ENCODE measurements at places on chromosomes 1 and 21. TPM values are rescaled to one million over a fixed set of nuclear protein-coding genes. Genes with fewer than 3 reads are reported as not detected.

FMO1 gene
- total RNA-seq = not detected

NUP210L gene
- not detected for total RNA-seq

IRF6 gene
- total RNA-seq = 3.1 TPM

ADAMTS1 gene
- 28.4 TPM for total RNA-seq

AK5 gene
- 8.0 TPM for total RNA-seq

AIDA gene
- 53.4 TPM for total RNA-seq
